ENCODE measurements at places on chromosomes 13 and 19.

DNA sequence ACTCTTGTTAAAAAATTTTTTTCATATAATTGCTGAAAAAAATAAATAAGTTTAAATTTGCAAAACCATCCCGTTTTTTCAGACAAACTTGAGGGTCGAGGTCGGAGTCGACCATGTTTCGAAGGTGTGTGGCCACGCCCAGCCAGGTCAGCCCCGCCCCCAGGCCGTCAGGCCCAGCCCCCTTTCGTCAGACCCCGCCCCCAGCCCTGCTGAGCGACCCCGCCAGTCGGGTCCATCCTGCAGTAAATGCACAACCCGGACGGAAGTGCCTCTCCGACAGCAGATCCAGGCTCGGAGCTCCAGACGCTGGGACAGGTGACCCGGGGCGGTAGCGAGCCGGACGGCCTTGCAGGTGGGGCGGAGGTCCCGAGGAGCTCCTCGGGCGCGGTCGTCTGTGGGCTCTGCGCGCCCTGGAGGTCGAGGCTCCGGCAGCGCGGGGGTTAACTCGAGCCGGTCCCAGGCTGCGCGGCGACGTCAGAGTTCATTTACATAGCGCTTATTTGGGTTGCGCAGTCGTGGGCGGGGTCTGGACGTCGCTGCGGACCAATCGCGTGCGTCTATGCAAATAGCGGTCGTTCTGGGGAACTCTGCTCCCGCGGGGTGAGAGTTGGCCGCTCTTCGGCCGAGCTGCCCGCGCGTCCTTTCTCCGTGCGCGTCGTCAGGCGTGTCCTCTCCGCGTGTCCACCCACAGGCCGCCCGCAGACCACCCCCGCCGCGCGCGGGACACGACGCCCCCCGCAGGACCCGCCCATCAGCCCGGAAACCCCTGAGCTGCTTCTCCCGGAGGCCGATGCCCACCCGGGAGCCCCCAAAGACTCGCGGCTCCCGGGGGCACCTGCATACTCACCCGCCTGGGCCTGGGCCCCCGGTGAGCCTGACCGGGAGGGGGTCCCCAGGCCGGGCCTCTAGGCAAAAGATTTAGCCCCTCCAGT, at the start of gene OCEL1:
Gene OCEL1 (plus strand): TSS at position 225 of the 932 bp plus-strand sequence. CDS start 22 bp downstream, at position 247.
- peak; percentile 99 for DNase-seq

GRCh38 chr13:57632276-57633140, 964 bp downstream of the PCDH17 start:
- DNase-seq, result no peak

GRCh38 chr13:92221916-92222315, 823.5 kb downstream of the GPC5 start:
- DNase-seq, result no peak

- no peak for DNase-seq
Observed at GRCh38 chr13:48161530-48162179, 66.8 kb upstream of the MED4 start.

- no peak for DNase-seq
Observed at GRCh38 chr19:41999878-42000208, 5.8 kb upstream of the ATP1A3 start.

DNA sequence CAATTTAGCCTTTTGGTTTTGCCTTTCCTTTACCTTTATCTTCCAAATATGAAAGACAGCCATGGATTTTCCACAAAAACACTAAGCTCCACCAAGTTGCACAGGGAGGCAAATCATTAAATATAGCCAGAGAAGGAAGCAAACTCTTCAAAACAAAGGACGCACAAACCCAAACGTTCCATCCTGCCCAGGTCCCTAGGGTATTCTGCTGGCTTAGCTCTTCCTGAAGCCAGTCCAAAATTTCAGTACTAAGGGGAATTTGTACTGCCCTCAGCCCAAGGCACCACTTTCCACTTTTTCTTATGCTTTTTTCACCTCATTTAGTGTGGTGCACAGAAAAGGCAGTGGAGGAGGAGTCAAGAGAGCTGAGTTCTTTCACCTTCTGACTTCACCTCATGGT, 169.9 kb downstream of the FLT1 start:
- DNase-seq, result no peak

DNA sequence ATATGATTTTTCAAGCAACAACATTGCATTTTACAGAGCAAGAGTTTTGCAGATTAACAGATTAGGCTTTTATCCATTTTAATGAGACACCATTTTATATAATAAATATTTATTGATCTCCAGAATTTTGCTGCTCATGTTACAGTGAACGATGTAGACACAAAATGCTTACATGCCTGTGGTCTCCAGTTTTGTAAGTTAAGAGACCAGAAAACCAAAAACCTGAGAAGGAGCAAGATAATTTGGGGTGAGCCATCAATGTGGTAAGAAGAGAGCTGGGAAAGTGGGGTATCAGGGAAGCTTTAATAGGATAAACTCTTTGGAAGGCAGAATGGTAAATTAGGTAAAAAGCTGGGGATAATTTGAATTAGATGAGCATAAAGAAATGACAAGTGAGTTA, 2100.5 kb upstream of the PCDH20 start:
- no peak for DNase-seq

GRCh38 chr13:51837016-51837415, 8.0 kb downstream of the TMEM272 start:
- DNase-seq, result no peak

- no peak for DNase-seq
Observed at GRCh38 chr19:58355908-58356765, 2.8 kb upstream of the A1BG start.

DNA sequence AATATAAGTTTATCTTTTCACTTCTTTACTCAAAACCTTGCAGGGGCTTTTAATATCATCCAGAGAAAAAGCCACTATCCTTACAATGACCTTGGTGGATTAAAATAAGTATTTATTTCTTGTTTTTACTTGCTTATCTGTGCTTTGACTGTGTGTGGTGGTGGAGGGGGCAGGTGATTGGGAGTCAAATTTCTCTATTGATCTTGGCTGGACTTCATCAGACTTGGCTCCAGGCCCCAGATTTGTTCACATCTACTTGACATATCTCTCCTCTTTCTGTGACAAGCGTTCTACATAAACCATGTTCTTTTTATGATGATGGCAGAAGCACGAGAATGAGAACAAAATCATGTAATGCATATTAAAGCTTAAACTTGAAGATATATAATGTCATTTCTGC, 670.8 kb downstream of the PCDH17 start:
- no peak for DNase-seq

DNA sequence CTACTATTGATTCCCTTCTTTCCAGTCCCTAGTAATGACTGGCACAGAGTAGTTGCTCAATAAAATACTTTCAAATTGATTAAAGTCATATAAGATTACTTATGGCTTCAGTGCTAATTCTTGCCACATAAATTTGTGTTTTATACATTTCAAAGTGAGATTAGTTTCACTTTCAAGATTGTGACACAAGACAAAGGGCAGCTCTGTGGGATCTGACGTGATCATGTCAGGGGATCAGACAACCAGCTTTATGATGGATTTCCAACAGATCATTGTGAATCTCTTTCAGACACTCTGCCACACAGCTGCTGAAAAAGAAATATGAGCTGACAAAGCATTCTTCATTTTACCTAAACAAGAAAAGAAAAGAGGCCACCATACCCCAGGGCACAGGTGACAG, 73.4 kb upstream of the POMP start:
- DNase-seq, result no peak

GRCh38 chr13:79191501-79191900, 214.6 kb downstream of the RBM26 start:
- no peak for DNase-seq

- no peak for DNase-seq
Observed at GRCh38 chr19:4914736-4915501, 5.6 kb downstream of the UHRF1 start.

GRCh38 chr13:50866817-50867636, 23.5 kb upstream of the DLEU7 start:
- no peak for DNase-seq

DNA sequence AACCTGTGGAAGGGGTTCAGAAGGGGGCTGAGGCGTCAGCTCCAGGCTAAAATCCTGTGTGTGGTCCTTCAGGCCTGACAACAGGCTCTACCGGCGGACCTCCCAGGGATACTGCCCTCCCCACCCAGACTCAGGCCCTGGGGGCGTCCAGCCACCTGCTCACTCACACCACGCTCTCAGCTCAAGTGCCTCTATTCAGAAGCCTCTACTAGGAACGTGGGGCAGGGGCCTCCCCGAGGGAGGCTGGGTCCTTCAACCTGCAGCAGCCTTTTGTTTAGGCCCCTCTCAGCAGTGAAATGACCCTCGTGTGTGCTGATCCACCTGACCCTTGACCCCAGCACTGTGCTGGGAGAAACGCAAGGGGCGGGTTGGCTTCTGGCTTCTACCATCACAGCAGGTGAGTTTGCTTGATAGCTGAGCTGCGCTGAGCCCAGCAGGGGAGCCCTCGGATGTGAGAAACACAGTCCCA, 10.6 kb downstream of the PLPP2 start:
- no peak for DNase-seq

DNA sequence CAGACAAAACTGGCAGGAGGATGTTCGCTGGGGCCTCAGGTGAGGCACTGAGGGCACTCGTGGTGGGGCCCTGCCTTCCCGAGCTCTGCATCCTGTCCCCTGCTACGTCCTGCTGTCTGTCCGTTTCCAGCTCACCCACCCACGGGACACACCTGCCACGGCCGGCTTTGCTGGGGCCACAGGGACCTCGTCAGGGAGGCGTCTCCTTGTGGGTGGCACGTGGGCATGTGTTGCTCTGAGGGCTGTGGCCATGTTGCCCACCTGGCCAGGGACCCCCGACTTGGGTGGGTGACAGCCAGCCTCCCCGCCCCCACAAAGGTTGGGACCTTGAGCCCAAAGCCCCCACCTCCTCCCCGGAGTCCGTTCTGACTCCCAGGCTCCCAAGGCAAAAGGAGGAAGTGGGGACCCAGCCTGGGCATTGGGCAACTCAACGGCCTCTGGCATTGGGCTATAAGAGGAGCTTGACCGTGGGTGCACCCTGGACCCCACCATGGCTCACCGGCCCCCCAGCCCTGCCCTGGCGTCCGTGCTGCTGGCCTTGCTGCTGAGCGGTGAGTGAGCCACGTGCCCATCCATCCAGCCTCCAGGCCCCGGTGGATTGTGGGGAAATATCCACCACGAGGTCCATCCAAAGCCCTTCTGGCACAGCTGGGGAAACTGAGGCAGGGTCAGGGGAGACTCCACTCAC, at the start of gene PRTN3:
Gene PRTN3 (plus strand): TSS at position 481 of the 688 bp plus-strand sequence. CDS start 10 bp downstream, at position 491.
- DNase-seq, result no peak
